ENCODE measurements at places on chromosomes 4 and X.
A peak's percentile ranks its signal among the peaks of the same experiment; 100 is the strongest.

GRCh38 chr4:60201052-60201673 lies 999.0 kb upstream of the ADGRL3 start:
- peak; percentile 16 for DNase-seq

- DNase-seq, result no peak
These were observed 43.5 kb downstream of the CLDN34 start for GRCh38 chrX:10010686-10011085.

GRCh38 chr4:38568768-38569167 lies 95.2 kb upstream of the KLF3 start:
- no peak for DNase-seq

DNA sequence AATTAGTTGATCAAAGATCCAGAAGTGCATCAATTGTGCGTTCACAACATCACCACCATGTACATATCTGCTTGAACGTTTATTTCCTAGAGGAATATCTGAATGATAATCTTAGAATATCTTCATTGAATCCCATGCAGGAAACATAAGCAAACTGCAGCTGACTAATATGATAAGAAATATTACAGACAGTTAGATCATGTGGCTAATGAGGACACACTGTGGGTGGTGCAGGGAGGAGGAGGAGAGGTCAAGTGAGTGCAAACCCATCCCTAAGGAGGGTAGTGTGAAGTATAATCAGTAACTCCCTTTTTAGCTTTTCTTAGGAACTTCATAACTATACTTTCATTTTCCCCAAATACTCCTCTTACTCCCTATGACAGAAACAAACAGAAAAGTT lies 58.3 kb upstream of the HPGD start:
- no peak for DNase-seq

DNA sequence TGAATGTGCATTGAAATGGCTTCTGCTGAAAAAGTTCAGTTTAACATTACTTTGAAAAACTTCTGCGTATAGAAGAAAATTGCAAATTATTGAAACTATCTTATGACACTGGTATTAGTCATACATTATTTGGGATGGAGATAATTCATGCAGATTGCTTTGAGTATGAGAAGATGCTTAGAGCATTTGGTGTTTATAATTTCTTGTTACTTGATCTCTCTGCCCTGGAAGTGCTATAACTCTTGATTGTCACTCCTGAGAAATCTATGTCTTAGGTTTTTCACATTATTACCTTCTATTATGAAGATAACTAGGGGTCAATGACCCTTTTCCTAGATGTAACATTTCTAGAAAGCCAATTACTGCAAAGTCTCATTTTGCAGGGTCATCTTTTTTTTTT lies 36.4 kb downstream of the TMEM131L start:
- no peak for DNase-seq

GRCh38 chrX:34879346-34879745 lies 63.2 kb upstream of the FAM47B start:
- DNase-seq, result no peak

DNA sequence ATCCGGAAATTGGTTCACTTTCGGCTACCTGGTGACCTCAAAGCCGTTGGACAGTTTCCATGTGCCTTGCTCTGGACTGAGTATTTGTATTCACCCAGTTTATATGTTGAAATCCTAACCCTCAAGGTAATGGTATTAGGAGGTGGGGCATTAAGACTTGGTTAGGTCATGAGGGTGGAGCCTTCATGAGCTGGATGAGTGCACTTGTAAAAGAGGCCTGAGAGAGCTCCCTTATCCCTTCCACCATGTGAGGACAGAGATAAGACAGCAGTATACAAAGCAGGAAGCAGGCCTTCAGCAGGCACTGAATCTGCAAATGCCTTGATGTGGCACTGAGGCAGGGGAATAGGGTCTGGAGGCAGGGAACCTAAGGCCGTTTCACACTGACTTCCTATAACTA lies 5.3 kb upstream of the OPHN1 start:
- no peak for DNase-seq

DNA sequence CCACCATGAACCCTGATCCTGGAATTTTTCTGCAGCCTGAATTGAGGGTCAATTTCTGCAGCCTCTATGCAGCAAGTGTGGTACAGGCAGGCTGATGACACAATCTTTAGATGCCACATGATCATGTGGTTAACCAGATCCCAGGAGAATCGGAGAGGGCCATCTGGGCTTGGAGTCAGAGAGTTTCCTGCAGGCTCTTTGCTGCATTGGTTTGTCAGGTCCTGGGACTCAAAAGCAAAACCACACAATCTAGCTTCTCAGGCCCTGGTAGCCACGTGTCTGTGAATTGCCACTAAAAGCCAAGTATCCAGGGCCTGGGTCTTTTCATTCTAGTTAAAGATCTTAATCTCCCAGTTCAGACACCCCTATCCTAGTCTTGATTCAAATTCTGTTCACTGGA lies 464.5 kb downstream of the BCOR start:
- DNase-seq, result no peak

- peak; percentile 20 for DNase-seq
These were observed 16.8 kb upstream of the NAT8L start for GRCh38 chr4:2042204-2042946.

DNA sequence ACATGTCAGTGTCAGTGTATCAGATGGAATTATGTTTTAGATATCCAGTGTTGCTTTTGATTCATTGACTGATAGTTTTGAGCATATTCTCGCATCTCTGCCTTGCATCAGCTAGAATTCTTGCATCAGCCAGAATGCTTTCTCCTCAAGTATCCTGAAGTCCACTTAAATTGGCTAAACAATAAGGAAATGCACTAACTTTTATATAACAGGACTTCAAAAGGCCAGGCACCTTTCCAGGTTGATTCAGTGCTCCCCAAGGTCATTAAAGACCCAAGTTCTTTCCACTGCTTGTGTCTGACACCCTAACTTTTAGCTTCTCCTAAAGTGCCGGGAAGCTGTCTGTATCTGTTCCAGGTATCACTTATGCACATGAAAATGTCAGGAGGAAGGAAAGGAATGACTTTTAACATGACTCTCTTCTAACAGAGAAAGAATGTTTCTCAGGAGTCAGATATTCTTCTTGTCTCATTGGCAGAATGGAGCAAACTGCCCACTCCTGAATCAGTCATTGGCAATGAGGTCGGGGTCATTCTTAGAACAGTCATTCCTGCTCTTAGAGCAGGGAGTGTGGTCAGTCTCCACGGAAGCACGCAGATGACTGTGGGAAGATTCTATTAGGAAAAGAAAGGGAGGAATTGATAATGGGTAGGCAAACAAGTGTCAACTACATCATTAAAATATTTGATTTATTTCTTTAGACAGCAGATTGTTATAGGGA lies 92.9 kb upstream of the TLL1 start:
- no peak for DNase-seq

DNA sequence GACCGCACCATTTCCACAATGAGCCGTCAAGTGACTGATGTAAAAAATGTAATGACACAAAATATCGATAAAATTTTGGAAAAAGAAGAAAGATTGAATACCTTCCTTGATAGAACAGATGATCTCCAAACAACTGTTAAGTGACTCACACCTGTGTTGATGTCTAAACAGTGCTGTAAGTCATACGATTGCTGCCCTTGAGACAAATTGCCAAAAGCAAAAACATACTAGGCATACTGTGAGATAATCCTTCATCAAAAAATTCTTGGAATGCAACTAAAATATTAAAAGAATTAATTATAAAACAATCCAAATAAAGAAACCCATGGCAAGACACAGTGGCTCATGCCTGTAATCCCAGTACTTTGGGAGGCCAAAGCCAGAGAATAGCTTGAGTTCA lies 53.4 kb downstream of the HNRNPD start:
- DNase-seq, result no peak

- DNase-seq, result no peak
These were observed 135.8 kb downstream of the HS6ST2 start for GRCh38 chrX:132822634-132823012.

DNA sequence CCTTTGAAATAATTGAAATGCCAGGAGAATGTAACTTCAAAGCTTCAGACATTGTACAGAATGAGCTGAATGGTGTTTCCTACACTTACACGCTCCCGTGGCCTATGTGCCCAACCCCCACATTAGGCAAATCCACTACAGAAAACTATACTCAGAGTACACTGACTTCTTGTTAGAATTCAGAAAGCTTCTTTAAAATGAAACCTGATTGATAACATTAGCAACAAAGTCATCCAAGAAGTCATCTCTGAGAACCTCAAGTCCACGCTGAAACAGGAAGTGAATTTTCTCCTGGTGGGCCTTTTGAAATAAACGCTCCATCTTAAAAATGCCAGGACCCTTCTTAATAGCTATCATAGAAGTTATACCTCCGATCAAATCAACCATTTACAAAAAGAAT lies 136.3 kb downstream of the TSPAN5 start:
- no peak for DNase-seq

DNA sequence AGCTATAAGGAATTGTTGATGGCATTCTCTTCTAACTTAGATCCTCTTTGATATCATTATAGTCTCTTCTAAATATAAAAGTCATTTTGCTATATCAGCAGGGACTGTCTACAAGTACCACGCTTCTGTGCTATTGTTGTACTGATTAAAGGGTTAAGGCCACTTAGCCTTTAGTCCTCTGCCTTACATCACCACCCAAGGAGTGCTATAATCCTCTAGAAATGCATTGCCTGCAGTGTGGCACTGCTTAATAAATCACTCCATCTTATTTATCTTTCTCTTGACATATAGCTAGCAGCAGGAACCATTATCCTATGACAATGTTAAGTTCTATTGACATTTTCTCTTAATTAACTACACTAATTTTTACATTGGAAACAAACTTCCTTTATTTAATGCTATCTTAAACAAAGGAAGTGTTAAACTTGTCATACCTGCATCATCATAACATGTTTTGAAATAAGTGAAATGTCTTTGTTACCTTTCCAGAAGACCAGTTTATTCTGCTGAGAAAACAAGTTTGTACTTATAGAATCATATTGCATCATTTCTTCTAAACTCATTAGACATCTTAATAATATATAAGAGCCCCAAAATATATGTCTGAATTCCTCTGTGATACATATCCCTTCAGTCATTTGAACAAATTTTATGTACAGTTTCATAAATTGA lies 360.9 kb upstream of the ATOH1 start:
- DNase-seq, result no peak

- no peak for DNase-seq
These were observed 35.9 kb upstream of the STK26 start for GRCh38 chrX:131987252-131987651.

DNA sequence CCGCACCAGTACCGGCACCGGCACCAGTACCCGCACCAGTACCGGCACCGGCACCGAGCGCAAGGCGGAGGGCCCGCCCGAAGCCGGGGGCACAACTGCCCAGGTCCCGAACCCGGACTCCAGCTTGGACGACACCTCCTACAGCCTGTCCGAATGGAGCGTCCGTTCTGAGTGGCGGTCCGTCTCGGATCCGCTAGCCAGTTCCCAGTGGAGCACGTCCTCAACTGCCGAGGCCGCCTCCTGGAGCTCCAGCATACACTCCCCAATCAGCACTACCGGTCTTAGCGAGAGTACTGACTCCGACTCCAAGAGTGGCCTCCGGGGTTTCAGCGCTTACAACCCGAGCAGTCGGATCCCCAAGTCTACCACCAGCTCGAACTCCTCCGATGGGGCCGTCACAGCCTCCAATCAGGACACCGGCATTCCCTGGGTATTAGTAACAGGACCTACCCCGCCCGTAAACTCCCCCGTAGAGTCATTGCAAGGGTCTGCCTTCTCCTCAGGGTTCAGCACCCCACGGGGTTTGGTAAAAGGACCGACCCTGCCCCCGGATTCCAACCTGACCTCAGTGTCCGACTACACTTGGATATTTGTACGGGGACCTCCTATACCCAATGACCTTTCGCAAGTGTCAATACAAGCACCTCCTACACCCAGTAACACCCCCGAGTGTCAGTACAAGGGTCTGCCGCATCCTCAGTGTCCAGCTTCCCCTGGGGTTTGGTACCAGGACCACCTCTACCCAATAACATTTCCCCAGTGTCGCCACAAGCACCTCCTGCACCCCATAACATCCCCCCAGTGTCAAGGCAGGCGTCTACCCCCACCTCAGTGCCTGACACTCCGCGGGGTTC lies 721 bp upstream of the MAOA start:
- DNase-seq, result no peak

GRCh38 chrX:1500701-1501624 lies 36.0 kb downstream of the P2RY8 start:
- no peak for DNase-seq

DNA sequence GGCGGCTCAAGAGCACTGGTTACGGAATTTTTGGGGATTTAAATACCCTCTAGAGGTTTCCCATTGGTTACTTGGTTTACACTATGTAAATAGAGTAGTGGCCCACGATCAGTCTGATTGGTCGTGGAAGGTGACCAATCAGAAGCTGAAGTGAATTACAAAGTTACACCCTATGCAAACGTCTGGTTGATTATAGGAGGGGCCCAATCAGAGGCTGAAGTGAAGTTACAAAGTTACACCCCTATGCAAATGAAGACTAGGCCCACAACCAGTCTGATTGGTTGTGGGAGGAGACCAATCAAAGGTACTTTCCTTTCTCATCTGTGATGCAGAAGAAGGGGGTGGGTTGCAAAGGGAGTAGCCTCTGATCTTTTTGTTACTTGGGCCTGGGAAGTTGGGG lies 45.1 kb upstream of the HSD17B10 start:
- DNase-seq, result no peak

GRCh38 chrX:114959729-114960128 lies 57.7 kb downstream of the IL13RA2 start:
- no peak for DNase-seq

- no peak for DNase-seq
These were observed 45.5 kb upstream of the SMAD1 start for GRCh38 chr4:145436114-145436513.

- DNase-seq, result no peak
These were observed 22.7 kb upstream of the MSN start for GRCh38 chrX:65644621-65645289.

Measured in stimulated activated CD4-positive, alpha-beta T cell treated with anti-CD3 and anti-CD28 coated beads, Interleukin-12 subunit alpha, Interleukin-12 subunit beta, amount 100 ng/mL, for 48 hours (primary cell).